ENCODE measurements at places on chromosomes 7 and 10. TPM values are rescaled to one million over a fixed set of nuclear protein-coding genes. Genes with fewer than 3 reads are reported as not detected.
A peak's percentile ranks its signal among the peaks of the same experiment; 100 is the strongest.

ECHS1 gene
- total RNA-seq: 53.1 TPM

NXPH1 gene
- total RNA-seq: not detected

WDFY4 gene
- total RNA-seq: 0.58 TPM

VKORC1L1 gene
- total RNA-seq: 14.1 TPM

AUTS2 gene
- 2.9 TPM for total RNA-seq

NAMPT gene
- 1,006 TPM for total RNA-seq

AGR3 gene
- not detected for total RNA-seq

SPDYE1 gene
- not detected for total RNA-seq

EEPD1 gene
- total RNA-seq: 1.2 TPM

GRCh38 chr10:19021162-19021561, 27.4 kb upstream of the MALRD1 start:
- H3K27ac ChIP-seq: no peak overlapping the region
- no peaks in the 10 kb centered on the region for H3K36me3 ChIP-seq
- no peak for DNase-seq
- H3K4me1 ChIP-seq: no peaks in the 10 kb centered on the region

GRCh38 chr7:66727058-66727457, 13.5 kb upstream of the RABGEF1 start:
- H3K4me3 ChIP-seq: no peak overlapping the region
- H3K36me3 ChIP-seq: peaks cover 17% of the 10 kb centered on the region
- no peak overlapping the region for H3K27ac ChIP-seq
- no peaks in the 10 kb centered on the region for H3K4me1 ChIP-seq
- DNase-seq: no peak

- DNase-seq: no peak
- H3K4me3 ChIP-seq: peak overlapping the region; percentile 93
- H3K4me1 ChIP-seq: peaks cover 58% of the 10 kb centered on the region
- no peak overlapping the region for H3K27ac ChIP-seq
Measured at GRCh38 chr7:151017370-151017952, 6.8 kb downstream of the ATG9B start.

DNA sequence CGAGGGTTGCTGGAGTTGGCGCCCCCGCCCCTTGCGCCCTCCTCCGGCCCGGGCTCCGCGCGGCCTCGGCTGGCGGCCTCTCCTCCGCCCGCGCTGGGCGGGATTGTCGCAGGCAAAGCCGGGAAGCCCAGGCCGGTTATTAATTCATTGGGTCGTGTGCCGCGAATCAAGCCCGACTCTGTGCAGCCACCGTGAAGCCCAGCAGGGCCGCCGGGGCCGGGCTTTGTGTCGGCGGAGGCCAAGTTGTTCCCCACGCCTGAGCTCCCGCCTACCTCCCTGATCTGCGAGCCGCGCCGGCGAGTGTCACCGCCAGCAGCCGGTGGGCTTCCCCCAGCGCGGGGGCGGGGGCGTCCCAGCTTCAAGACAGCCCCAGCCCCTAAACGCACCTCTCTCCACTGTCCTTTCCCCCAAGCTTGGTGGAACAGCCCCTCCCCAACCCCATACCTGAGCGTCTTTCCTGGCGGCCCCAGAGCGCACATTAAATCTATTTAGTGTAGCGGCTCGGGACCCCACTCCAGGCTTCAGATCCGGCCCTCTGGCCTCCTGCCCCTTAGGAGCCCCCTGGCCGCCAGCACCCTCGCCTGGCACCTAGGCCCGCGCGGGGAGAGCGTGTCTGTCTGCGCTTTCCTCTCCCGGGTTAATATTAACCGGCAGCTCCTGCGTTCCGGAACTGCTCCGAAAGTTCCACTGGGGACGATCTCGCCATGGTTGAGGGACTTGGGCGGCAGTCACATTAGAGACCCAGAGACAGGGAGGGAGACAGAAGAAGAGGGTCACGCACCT, 3.5 kb downstream of the SHH start:
- H3K27ac ChIP-seq: no peak overlapping the region
- H3K4me3 ChIP-seq: peak overlapping the region; percentile 8
- peaks cover 64% of the 10 kb centered on the region for H3K27me3 ChIP-seq
- no peaks in the 10 kb centered on the region for H3K36me3 ChIP-seq
- DNase-seq: no peak

- H3K27me3 ChIP-seq: no peaks in the 10 kb centered on the region
- H3K4me1 ChIP-seq: peaks cover 23% of the 10 kb centered on the region
- no peak overlapping the region for H3K4me3 ChIP-seq
- H3K27ac ChIP-seq: peak overlapping the region; percentile 59
- H3K36me3 ChIP-seq: no peaks in the 10 kb centered on the region
Measured at GRCh38 chr10:88386204-88386788, 196.8 kb downstream of the RNLS start.

DNA sequence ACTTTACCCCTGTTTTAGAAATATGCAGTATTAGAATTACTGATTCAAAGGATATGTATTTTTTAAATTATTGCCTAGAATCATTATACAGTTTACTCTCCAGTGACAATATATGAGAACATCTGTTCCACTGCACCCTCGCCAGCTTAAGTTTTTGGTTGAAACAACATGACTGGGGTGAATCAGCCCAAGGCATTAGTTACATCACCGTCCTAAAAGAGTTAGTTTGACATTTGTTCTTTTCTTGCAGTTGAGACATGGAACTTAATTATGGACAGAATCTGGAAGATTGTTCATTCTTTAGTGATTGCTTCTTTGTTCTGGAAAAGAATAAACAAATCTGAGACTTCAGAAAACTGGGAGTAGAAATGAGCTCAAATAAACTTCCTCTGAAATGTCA, 167.3 kb upstream of the DKK1 start:
- H3K27me3 ChIP-seq: no peaks in the 10 kb centered on the region
- no peak overlapping the region for H3K27ac ChIP-seq
- H3K4me3 ChIP-seq: no peak overlapping the region
- no peaks in the 10 kb centered on the region for H3K4me1 ChIP-seq
- H3K36me3 ChIP-seq: no peaks in the 10 kb centered on the region
- no peak for DNase-seq

DNA sequence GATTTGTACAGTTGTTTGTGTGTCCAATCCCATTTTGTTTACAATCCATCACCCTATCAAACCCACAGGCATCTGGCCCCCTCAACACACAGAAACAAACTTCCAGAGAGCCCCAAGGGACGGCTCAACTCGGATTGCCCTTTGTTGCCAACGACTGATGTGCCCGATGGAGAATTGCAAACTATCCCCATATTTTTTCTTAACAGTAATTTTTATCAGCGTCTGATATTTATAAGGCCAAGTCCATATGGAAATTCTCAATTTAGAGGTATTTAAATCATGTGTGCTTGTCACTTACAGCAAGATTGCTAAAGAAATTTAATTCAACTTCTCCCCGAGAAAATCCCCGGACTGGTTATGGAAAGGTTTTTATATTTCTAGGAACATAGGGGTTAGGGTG, 113.9 kb upstream of the NPS start:
- no peak overlapping the region for H3K27ac ChIP-seq
- no peak for DNase-seq
- H3K27me3 ChIP-seq: no peaks in the 10 kb centered on the region
- H3K4me1 ChIP-seq: no peaks in the 10 kb centered on the region
- H3K4me3 ChIP-seq: no peak overlapping the region

DNA sequence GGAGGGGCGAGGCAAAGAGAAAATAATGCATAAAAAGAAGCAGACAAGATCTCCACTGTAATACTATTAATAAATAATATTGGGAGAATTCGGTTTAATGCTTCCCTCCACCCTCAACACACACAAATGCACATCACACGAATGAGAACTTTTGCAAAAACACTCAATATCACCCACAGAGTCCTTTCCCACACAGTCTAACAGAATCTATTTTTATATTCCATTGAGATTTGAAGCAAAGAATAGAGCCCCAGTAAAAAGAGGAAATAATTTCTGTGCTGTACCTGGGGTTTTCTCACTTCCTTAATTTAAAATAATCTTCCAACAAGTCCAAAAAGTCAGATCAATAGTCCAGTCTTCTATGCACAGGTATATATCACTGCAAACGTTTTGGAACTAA, 17.0 kb downstream of the PIK3AP1 start:
- no peak for DNase-seq
- H3K36me3 ChIP-seq: peaks cover 1% of the 10 kb centered on the region
- no peaks in the 10 kb centered on the region for H3K27me3 ChIP-seq
- H3K4me3 ChIP-seq: no peak overlapping the region
- H3K27ac ChIP-seq: no peak overlapping the region
- no peaks in the 10 kb centered on the region for H3K4me1 ChIP-seq

- H3K4me3 ChIP-seq: peak overlapping the region; percentile 18
- no peak overlapping the region for H3K27ac ChIP-seq
- H3K4me1 ChIP-seq: peaks cover 20% of the 10 kb centered on the region
- peak; percentile 8 for DNase-seq
Measured at GRCh38 chr7:33191340-33191739, 62.0 kb downstream of the BBS9 start.

DNA sequence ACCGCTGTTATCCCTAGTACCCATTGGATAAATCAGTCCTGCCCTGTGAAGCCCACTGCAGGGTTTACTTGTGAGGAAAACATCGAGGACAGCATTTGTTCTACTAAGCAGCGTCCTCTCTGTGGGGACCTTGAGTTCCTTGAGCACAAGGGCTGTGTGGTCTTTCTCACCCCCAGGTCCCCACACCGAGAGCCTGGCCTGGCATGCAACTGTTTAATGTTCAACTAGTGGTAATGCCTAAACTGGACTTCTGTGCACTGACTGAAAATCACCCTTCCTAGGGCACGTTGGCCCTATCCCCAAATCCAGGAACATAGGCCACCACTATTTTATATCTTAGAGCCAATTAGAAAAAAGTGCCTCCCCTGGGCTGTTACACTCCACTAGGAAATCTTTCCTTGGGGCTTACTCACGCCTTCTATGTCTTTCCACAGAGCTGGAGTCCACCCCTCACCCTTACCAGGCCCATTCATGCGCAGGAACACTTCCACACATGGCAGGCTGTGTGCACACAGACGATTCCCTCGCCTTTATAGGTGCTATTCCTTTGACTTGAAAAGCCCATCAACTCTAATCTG, 1.7 kb upstream of the TMEM213 start:
- peaks cover 8% of the 10 kb centered on the region for H3K27me3 ChIP-seq
- no peak overlapping the region for H3K4me3 ChIP-seq
- no peak for DNase-seq

DNA sequence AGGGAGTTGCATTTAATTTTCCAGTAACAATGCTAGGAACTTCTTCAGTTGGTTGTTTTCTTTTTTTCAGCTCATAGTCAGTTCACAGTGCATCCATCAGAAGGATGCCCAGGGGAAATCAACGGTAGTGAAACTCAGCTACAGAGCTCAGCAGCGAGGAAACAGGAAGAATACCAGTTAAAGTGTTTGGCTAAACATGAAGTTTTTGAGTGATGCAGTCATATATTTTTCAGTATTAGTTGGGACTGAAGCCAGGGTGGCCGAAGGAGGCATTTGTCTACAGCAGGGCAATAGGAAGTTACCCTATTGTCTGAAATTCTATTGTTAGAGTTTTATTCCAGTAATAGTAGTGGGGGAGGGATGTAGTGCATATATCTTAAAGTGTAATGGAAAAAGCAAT, 45.3 kb upstream of the MALRD1 start:
- H3K27ac ChIP-seq: no peak overlapping the region
- H3K27me3 ChIP-seq: no peaks in the 10 kb centered on the region
- H3K4me1 ChIP-seq: no peaks in the 10 kb centered on the region
- no peak overlapping the region for H3K4me3 ChIP-seq
- no peak for DNase-seq

GRCh38 chr7:833601-834258, 1.5 kb downstream of the SUN1 start:
- no peak overlapping the region for H3K27ac ChIP-seq
- peaks cover 63% of the 10 kb centered on the region for H3K4me1 ChIP-seq
- no peak for DNase-seq
- no peak overlapping the region for H3K4me3 ChIP-seq
- no peaks in the 10 kb centered on the region for H3K27me3 ChIP-seq
- peaks cover 2% of the 10 kb centered on the region for H3K36me3 ChIP-seq

DNA sequence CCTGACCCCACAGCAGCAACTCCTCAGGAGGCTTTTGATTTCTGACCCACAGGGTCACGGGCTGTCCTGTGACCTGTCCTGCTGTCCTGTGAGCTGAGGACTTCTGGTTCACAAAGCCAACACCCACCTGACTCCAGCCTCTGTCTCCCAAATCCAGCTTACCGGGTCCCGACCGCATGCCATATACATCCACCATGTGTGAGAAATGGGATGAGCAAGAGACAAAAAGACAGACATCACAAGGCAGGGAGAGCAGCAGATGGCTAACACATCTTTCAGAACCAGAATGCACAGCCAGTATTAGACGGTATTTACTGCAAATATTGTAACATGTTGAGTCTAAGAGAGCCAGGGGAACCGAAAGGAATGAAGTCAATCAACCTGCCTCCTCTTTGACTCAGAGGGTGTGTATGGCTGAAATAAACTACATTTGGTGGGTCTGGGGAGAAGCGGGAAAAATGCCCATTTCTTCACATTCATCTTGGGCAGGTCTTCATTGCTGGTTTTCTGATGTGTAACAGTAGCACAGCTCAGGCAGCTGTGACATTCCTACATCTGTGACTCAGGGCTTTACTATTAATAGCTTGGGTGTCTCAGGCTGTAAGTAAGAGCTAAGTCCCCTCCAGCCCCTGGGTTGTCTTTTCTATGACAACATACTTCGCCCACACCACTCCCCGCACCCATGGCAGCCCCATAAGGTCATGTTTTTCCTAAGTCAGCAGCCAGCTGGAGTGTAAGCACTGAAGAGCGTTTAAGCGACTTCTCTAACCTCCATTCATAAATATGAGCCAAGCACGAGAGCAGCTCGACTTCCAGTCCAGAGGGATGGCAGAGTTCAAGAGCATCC, 25.0 kb downstream of the ABLIM1 start:
- H3K27me3 ChIP-seq: peaks cover 49% of the 10 kb centered on the region
- DNase-seq: no peak
- H3K36me3 ChIP-seq: no peaks in the 10 kb centered on the region
- H3K27ac ChIP-seq: no peak overlapping the region
- peaks cover 24% of the 10 kb centered on the region for H3K4me1 ChIP-seq

DNA sequence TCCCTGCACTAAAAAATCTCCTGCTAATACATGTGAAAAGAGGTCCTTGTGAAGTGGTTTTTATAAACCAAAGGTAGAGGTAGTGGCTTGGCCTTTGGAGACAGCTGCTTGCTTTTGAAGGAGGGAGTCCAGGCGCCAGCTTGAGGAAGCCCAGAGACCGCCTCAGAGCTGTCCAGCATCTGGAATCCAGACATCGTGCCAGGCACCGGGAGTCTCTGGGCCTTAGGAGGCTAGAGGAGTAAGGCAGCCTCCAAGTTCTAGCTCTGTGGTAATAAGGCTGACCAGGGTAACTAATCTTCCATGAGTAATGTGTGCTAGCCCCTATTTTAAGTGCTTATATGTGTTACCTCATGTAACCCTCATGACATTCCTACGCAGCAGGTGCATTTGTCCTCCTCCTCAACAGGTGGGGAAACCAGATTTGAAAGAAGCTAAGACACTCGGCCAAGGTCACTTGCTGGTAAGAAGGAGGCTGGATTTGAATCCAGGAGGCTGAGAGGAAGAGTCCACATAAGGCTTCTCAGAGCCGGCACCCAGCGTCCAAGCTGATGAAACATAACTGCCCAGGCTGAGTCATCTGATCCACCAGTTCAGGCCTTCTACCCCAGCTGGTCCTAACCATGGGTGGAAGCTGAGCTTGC, 26.1 kb downstream of the PRLHR start:
- peaks cover 6% of the 10 kb centered on the region for H3K4me1 ChIP-seq
- no peak overlapping the region for H3K4me3 ChIP-seq
- H3K27me3 ChIP-seq: no peaks in the 10 kb centered on the region
- no peak for DNase-seq
- H3K36me3 ChIP-seq: no peaks in the 10 kb centered on the region
